ENCODE measurements at places on chromosomes 12 and 14.
A peak's percentile ranks its signal among the peaks of the same experiment; 100 is the strongest.

DNA sequence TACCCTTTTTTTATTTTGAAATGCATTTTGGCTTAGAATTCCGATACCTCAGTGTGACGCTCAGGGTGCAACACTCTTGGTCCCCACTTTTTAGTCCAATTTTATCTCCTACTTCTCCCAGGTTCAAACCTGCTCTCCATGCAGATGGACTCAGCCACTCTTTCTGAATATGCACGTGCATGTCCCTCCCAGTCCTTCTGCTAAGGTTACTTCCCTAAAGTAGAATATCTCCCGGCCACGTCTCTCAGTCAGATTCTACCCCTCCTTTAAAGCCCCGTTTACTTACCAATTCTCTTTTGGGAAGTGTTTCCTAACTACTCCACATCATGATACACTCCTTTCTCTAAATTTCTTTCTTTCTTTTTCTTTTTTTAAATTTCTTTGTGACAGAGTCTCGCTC is 15.5 kb upstream of the PARP11 start:
- DNase-seq: peak; percentile 33

DNA sequence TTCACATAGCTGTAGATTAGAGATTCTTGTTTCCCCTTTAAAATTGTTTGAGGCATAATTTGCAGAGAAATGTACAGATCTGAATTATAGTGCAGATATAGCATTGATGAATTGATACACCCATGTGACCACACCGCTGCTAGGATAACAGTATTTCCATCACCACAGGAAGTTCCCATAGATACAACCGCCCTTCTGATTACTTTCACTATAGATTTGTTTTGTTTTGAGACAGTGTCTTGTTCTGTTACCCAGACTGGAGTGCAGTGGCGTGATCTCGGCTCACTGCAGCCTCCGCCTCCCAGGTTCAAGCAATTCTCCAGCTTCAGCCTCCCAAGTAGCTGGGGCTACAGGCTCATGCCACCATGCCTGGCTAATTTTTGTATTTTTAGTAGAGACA is 8.8 kb upstream of the ASPG start:
- DNase-seq: no peak

GRCh38 chr12:8950221-8950527 is 729 bp upstream of the M6PR start:
- no peak for DNase-seq

- DNase-seq: no peak
Measured at GRCh38 chr12:95674163-95674562, 116.4 kb downstream of the NTN4 start.

- DNase-seq: peak; percentile 39
Measured at GRCh38 chr12:53499266-53500141, at the start of gene MAP3K12. MAP3K12 (minus strand) TSS chr12:53499458; CDS start chr12:53487391, 12,067 bp downstream.

- no peak for DNase-seq
Measured at GRCh38 chr14:56715938-56716337, 94.3 kb downstream of the OTX2 start.

- DNase-seq: peak; percentile 51
Measured at GRCh38 chr14:89251061-89251460, 166.0 kb downstream of the FOXN3 start.

- no peak for DNase-seq
Measured at GRCh38 chr12:71295953-71296352, 138.2 kb upstream of the TSPAN8 start.

DNA sequence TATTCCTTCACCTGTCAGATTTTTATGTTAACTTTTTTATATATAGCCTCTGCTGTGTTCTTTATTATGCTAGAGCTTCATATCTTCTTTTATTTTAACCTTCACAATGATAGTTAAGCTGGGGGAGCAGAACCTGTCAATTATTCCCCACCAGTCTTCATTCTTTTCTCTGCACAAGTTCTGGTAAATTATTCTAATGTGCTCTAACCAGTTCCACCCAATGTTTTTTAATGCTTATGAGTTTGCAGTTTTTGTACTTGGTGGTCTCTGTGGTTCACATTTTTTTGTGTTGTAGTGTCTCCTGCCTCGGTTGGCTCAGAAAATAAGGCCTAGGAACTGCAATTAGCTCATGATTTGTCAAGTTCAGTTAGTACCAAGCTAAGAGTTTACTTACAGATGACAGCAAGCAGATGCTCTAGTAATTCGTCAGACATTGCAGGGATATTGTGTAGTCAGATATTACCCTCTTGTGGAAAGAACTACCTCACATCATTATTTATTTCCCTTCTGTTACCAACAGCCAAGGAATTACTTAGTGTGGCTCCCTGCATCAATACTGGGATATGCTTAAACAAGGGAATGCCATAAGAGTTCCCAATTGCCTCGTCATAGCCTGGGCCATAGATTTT is 14.5 kb downstream of the DYRK2 start:
- DNase-seq: no peak

DNA sequence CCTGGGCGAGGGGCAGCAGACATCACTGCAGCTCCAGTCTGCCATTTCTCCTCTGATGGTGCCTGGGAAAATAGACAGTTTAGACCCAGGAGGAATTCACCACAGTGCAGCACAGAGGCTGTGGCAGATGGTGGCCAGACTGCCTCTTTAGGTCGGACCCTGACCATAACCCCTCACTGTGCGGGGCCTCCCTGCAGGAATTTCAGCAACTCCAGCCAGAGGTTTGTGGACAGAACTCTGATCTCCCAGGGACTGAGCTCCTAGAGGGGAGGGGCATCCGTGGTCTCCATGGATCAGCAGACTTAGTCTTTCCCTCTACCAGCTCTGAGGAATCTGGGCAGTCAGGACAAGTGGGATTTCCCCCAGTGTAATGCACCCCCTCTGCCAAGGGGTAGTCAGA is 106.5 kb downstream of the ZC3H14 start:
- DNase-seq: no peak

DNA sequence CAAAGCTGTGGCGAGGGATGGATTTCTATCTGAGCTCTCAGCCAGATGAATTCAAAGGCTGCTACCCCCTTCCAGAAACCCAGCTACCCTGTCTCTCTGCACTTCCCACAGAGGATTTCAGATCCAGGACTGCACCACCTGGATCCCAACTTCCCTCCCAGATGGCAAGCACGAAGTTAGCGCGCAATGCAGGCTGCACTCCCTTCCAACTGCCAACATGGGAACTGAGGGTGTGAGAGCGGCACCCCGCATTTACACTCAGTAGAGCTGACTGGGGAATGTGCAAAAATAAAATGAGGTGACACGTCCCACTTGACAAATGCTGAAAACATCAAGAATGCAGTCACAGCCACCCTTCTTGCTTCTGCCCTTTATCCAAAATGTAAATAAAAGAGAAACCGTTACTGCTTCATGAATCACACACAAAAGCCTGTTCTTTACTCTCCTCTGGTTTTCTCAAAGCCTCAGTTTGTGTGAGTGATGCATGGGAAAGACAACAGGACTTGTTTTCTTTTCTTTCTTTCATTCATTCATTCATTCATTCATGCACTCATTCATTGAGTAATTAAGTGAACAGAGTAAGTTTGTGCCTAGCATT is 85.7 kb downstream of the ITPK1 start:
- DNase-seq: no peak

DNA sequence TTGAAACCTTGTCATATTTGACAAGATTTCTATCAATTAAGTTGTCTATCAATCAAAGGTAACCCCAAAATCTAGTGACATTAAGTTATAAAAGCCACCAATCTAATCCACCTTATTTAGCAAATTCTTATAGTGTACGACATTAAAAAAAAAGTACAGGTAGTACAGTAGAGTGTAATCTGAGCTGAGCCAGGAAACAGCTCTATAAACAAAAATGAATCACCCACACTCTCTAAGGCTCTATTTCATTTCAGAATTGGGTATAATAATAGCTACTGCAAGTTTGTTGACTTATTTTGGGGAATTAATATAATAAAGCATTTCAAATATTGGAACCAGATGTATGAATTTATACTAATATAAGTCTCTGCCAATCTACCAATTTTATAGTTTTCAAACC is 342.4 kb upstream of the FLRT2 start:
- no peak for DNase-seq

DNA sequence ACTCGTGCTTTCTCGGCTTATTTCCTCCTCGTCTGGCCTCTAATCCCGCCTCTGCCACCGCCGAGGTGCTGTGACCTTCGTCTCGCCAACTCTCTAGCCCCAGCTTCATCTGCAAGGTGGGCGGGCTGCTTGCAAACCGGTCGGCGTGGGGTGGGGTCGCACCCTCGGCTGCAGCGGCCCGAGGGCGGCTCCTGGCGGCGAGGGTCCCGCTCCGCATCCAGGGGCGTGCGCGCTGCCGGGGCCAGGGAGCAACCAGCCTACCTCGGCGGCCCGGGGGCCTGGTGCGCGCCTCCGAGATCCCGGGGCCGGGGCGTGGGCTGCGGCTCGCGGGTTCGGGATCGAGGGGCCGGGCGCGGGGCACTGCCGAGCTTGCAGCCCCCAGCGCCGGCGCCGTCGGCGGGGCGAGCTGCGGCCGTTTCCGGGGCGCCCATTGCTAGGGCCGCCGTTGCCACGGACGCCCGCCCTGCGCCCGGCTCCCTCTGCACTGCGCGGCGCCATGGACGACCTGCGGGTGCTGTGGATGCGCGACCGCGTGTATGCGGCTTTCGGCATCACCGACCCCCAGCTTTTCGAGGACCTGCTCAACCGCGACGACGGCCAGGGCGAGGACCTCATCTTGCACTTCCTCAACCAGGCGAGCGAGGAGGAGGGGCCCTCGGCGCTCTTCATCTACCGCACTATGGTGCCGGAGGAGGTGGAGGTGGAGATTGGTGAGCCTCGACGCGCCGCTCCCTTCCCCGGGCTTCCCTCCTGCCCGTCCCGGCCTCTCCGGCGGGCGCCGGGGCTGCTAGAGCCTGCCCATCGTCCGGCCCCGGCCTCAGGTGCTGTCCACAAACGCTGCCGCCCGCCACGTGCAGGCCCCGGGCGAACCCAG is at the start of gene DNAH10:
Gene DNAH10, plus strand, starts transcription at position 461 of the 874 bp plus-strand sequence. Its CDS starts 36 bp downstream, at position 497.
- DNase-seq: peak; percentile 46

DNA sequence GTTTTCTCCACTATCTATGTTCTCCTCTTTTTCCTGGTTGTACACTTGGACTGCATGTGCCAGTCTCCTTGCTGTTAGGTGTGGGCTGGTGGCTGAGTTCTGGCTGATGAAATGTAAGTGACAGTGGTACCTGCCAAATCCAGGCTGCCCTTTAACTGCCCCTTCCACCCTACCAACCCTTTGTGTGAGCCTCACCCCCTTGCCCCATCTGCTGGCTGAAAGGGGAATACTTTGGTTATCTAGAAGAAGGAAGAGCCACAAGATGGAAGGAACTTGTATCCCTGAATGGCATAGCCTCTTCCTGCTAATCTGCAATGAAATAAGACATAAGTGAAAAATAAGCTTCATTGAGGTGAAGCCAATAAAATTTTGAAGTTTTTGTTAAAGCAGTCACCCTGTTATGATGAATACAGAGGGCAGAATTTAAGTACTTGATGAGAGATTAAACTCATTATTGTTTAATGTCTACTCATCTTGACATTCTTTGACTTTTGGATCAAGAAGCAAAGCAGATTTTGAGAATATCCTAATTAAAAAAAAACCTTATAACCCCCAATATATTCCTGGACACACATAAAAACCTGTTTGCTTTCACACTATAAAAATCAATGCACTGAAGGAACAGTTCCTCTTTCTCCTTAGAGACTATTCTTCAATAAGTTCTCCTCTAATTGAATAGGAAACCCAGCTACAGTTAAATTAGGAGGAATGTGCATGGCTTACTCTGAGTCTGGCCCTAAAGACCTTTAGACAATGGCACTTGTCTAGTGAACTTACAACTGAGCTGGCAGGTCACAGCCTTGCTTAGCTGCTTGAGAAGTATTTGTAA is 262.6 kb upstream of the BTG1 start:
- DNase-seq: peak; percentile 50

DNA sequence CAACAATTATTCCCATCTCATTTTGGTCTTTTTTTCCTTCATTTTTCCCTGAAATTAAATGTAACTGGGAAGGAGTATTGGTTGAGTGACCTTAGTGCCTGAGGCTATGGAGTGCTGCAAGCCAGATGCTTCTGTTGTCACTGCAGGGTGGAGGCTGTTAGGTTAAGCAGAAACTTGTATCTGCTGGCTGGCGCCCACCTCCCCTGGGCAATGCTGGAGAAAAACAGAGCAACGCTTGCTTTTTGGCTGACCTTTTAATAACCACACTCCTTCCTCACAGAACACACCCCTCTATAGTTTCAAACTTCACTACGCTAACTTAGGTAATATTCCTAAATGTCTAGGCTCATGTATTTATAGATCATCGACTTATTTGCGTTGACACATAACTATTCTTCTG is 583.5 kb upstream of the NOVA1 start:
- no peak for DNase-seq

DNA sequence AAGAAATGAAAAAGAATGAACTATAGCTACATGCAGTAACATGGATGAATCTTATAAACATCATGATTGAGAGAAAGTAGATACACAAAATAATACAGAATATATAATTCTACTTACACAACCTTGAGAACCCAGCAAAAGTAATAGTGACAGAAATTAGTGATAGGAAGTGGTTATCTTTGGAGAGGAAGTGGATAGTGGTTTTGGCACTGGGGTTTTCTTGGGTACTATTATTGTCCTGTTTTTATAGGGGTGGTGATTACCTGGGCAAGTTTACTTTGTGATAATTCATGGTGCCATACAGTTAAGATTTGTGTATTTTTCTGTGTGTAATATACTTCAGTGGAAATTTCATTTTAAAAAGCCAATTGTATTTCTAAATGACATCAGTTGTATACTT is 352.7 kb downstream of the AEBP2 start:
- DNase-seq: no peak

GRCh38 chr12:124618291-124618902 is 51.0 kb upstream of the NCOR2 start:
- DNase-seq: no peak

GRCh38 chr12:24034160-24034559 is 84.7 kb upstream of the SOX5 start:
- DNase-seq: no peak

GRCh38 chr12:70247653-70248199 is 4.5 kb downstream of the CNOT2 start:
- DNase-seq: peak; percentile 47

GRCh38 chr12:69341328-69341727 is 6.9 kb upstream of the LYZ start:
- DNase-seq: peak; percentile 77

GRCh38 chr12:8780389-8780788 is 42.0 kb upstream of the A2ML1 start:
- peak; percentile 15 for DNase-seq

- DNase-seq: peak; percentile 75
Measured at GRCh38 chr12:131827961-131828534, at the start of gene MMP17. MMP17 (plus strand) TSS chr12:131828393; CDS start chr12:131828495, 102 bp downstream.

DNA sequence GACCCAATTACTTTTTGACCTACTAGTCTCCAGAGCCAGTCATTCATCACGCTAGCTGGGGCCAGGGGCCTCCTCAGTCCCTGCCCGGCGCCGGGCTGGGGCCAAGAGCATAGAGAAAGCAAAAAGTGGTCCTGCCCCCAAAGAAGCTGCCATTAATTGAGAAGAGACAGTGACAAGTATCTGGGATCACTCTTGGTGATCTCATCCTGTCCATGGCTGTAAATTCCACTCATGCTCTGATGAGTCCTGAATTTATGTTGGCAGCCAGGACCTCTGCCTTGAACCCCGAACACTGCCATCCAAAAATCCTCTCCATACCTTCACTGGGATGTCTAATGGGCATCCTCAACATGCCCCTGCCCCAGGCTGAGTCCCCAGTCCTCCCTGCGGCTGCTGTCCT is 34.4 kb upstream of the DLK1 start:
- no peak for DNase-seq

Data from suppressor macrophage treated with lipopolysaccharide for 4 hours (primary cell).